Glutamatergic neuron (in vitro differentiated cells): ENCODE measurements at places on chromosomes 7 and 10.
A peak's percentile ranks its signal among the peaks of the same experiment; 100 is the strongest.

GRCh38 chr10:33487014-33487776, 152.7 kb upstream of the NRP1 start:
- DNase-seq, result no peak

- peak; percentile 24 for DNase-seq
These were observed 106.2 kb upstream of the CELF2 start for GRCh38 chr10:10911471-10911921.

DNA sequence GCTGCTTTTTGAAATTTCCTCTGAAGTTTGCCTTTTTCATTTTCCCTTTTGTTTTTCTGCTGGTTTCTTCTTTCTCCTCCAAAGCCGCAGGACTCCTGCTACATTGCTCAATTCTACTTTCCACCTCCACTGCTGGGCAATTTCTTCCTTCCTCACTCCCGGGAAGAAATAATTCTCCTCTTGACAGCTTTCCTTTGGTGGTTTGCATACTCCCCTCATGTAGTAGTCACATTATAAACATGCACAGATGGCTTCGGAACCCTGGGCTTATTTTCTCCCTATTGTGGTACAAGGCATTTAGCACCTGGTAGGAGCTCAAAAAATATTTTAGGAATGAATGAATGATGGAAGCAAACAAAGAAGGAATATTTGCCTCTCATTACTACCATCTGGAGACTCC, 977.2 kb downstream of the LRMDA start:
- no peak for DNase-seq

GRCh38 chr10:125023255-125023654, 81.3 kb downstream of the ZRANB1 start:
- DNase-seq, result no peak

DNA sequence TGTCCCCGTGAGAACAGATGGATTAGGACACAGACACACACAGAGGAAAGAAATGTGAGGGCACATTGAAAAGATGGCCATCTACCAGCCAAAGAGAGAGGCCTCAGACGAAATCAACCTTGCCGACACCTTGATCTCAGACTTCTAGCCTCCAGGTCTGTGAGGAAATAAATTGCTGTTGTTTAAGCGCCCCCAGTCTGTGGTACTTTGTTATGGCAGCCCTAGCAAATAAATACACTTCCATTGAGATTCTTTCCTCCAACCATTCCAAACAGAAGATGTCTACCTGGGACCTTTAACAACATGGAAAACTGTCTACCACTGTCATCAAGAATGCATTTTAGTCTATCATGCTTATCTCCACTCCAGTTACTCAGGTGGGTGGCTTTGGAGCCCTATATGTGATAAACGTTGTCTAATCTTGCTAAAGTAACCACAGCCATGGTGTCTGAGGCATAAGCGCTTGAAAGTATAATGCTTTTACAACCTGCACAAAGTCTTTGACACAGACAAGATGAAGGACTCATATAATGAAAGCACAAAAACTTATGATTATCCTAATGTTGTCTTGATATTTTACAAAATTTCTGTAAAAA, 244.3 kb downstream of the MTERF1 start:
- DNase-seq, result no peak

GRCh38 chr10:48672596-48673265, 11.9 kb upstream of the WDFY4 start:
- DNase-seq, result no peak

DNA sequence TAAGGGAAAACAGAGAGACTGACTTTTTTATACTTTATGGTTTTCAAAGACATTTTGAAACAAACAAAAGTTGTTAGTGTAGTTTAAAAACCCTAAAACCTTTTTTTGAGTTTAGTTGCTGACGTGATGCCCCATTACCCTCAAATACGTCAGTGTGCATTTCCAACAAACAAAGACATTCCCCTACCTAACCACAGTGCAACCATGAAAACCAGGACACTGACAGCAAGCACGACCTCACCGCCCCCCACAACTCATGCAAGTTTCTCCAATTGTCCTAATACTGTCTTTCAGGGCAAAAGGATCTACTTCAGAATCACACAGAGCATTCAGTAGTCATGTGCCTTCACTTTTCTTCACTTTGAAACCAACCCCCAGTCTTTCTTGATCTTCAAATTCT, 75.0 kb downstream of the WNT2 start:
- DNase-seq, result no peak

DNA sequence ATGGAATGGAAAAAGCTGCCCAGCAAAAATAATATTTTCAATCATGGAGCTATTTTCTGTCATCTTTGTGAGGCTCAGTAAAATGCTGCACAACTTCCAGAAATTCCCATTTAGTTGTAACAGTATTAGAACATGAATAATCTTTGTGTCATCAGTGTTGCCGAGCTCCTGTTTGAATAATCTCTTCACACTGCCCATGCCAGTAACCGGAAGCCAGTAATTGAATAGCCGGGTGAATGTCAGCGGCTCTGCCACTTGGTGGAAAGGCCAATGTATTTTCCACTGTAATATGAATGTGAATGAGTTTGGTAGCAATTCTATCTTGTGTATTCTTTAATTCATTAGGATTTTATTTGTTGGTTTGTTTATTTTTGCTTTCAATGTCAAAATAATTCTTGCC, 172.5 kb upstream of the INSYN2A start:
- no peak for DNase-seq

- DNase-seq, result no peak
These were observed 48.7 kb downstream of the VIPR2 start for GRCh38 chr7:159095979-159096411.

- no peak for DNase-seq
These were observed 28.8 kb downstream of the TOMM7 start for GRCh38 chr7:22793593-22794462.

- no peak for DNase-seq
These were observed 54.0 kb downstream of the ANK3 start for GRCh38 chr10:60335708-60336107.

DNA sequence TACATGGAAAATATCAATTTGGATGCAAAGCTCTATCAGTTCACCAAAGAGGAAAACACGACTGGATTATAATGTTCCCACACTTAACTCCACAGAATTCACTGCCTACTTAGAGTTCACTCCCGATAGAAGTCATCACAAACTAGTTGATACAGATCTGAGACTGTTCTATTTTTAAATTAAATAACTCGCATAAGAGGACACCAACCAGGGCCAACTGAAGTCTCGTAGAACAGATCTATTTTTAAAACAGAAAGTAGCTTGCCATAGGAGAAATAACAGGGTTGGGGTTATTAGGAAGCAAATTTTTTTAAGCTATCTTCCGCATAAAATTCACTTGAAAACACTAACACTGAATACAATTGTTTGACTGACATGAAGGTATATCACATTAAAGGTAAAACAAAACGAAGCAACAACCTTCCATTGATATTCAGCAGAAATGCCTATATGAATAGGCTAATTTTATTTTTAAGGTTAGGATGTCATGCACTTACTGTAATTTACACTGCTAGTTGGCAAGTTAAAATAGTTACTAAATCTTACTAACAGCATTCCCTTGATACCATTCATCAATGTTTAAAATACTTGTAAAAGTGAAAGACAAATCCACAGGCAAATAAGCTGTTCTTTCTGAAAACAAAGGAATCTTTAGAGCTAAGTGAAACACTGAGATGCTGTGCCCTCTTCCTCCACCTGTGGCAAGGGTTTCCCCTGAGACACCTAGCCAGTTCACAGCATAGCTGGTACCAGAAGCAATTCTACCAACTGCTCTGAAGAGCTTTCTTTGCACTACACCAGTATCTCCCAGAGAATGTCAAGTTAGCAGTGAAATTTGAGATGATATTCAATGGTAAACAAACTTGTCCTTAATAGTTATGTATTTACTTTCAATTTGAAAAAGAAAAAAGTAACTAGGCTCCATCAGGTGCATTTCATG, 186.7 kb upstream of the ANK3 start:
- DNase-seq, result no peak

DNA sequence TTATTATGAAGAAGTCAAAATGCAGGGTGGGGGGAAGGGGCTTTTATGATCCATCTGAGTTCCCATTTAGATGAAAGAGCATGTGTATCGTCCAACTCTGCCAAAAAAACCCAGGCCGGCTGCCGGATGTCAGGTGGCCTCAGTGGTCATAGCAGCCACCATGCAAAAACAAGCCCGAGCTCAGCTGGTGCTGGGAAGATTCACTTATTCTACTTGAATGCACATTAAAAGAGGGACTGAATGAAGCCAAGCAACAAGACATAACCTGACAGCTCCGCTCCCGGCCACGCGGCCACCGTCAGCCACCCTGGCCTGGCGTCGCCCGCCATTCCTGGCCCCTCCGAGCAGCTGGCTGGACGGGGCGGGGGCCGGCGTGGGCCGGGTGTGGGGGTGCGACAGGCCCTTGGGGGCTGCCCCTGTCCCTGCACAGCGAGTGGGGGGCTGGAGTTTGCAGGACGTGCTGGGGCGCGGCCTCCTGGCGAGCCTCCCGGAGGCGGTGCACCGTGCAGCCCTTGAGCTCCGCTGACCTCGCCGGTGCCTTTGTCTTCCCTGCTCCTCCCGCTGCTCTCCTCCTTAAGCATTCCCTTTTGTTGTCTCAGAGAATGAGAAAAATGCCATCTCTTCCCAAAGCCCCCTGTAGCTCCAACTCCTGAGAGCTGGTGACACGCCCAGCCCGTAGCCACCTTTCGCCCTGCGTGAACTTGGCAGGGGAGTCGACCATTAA, 67.8 kb downstream of the EBF3 start:
- DNase-seq, result no peak

- DNase-seq, result no peak
These were observed 46.8 kb downstream of the MAPK8 start for GRCh38 chr10:48353246-48353645.

- DNase-seq, result no peak
These were observed 15.6 kb downstream of the MDH2 start for GRCh38 chr7:76063525-76063924.

DNA sequence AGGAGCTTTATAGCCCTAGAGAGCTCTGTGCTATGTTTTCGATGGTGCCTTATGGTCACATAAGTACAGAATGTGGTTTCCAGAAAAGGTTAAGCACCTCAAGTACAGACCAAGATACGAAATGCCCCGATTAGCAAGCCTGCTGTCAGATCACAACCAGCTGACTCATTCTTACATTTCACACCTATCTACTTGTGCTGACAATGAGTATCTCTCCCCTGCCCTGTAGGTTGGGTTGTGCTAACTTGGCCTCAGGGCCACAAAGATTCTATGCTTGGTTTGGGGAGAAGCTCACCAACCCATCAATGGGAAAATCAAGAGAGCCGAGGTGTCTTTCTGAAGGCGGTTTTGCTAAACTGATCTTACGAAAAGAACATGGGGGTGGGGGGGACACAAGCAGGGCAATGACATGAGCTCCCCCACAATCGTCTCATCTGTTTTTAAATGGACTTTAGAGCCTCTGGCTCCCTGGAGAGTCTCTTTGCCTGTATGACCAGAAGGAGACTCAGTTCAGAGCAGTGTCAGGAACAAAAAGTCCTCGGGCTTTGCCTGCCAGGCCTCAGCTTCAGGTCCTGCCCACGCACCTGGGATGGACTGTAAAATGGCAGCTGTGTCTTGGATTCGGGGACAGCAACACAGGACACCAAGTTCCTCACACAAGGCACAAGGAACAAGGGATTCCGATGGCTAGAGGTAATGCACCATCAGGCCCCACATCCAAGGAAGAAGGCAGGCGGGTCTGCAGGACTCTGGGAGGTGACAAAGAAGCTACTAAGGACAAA, 55.1 kb downstream of the FAM53B start:
- no peak for DNase-seq

- no peak for DNase-seq
These were observed 18.8 kb upstream of the ZNF273 start for GRCh38 chr7:64884085-64884912.

GRCh38 chr10:43304687-43305333, 37.9 kb upstream of the RASGEF1A start:
- peak; percentile 45 for DNase-seq

DNA sequence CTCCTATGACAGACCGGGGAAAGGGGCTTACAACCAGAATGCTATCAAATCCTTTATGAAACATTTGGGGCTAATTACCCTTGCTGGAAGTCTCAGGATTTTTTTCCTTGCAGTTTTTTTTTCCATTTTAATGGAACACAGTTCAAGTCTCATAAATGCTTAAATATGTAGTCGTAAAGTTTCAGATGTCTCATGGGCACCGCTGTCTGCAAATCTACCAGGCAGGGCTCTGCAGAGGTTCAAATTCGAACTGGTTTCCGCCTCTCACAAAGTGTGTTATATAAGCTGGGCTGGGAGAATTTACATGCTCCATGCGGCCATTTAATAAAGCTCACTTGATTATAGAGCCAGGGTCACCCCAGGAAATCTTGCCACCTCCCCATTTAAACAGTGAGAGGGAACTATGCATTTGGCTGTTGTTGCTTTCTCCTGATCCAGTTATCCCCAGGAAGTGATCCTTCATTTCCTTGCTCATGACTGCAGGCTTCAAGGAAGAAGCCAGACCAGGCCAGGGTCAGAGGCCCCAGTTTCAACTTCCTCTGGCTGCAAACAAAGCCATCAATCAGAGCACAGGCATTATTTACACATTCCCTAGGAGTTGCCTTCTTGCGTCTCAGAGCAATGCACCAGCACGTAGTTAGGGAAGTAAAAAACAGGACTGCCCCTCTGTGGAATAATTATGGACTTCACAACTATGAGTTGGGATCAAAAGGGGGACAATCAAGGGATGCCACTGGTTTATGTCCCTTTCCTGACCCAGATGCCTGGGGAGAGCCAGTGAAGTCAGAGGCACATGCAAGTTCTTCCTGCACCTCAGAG, 358.8 kb downstream of the PRPF18 start:
- no peak for DNase-seq

GRCh38 chr7:1058821-1059199, 14.5 kb downstream of the GPR146 start:
- no peak for DNase-seq
